ENCODE measurements at places on chromosomes 5 and 9.

GRCh38 chr9:105150991-105151685 is 93.3 kb upstream of the SLC44A1 start:
- no peak for DNase-seq

DNA sequence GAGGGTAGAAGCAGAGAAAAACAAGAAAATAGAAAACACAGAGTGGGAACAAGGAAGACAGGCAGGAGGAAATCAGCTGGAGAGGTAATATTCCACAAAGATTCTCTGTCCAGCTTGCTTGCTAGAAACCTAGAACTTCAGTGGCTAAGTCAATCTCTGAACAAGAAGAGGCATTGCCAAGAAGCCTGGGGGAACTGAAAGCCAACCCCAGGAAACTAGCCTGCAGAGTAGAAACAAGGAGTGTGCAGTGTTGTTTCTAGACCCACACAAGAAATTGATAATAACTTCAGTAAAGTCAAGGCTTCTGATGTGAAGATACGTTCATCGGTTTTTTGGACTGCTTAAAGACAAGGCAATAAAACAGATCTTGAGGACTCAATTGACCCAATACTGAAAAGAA is 234.5 kb upstream of the MAP3K1 start:
- DNase-seq: no peak

DNA sequence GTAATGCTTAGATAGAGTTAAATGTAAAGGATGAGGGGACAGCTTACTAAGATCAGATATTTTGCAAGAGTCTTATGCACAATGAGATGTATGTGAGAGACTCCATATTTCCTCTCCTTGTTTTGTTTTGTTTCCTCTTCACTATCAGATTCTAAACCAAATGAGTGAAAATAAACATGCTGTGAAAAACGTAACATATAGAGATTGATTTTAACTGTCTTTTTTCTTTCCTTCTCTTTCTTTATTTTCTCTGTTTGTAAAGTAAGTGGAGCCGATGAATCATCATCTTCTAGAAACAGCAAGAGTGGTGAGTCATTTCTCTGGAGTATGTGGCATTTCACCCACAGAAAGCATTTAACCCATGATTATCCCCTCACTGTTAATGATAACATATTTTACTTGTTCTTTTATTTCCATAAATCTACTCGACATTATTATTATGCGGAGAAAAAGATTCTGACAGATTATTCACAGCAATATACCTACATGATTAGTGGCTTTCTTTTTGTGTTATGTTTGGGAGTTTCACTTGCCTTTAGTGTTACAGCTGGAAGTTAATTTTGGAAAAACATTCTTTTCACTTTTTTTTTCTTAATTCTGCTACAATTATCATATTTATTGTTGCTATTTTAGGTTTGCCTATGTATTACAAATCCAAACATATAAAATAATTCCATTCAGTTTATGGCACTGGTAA is 2.1 kb upstream of the ANXA1 start:
- DNase-seq: no peak

- DNase-seq: no peak
Observed at GRCh38 chr5:34415559-34416198, 240.4 kb upstream of the RAI14 start.

DNA sequence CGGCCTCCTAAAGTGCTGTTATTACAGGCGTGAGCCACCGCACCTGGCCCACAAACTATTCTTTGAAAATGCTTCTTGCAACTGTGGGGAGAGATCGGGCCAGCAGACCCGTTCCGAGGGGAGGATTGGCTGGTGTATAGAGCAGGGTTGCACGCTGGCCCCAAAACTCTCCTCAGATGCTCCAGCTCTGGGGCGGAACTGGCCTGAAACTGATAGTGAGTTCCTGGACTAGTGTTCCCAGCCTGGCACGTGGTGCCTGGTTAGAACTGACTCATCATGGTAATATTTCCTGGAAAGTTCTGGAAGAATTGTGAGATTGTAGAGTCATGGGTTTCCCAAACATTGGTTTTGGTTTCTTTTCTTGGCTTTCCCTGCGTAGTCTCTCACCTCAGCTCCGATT is 120.5 kb downstream of the FBXL7 start:
- no peak for DNase-seq

- no peak for DNase-seq
Observed at GRCh38 chr5:139196296-139196956, 1.7 kb downstream of the SIL1 start.
